Stimulated activated CD4-positive, alpha-beta T cell treated with anti-CD3 and anti-CD28 coated beads, Interleukin-1b, Interleukin-23, amount 100 ng/mL, for 4 hours (primary cell): ENCODE measurements at places on chromosomes 11 and 22.

DNA sequence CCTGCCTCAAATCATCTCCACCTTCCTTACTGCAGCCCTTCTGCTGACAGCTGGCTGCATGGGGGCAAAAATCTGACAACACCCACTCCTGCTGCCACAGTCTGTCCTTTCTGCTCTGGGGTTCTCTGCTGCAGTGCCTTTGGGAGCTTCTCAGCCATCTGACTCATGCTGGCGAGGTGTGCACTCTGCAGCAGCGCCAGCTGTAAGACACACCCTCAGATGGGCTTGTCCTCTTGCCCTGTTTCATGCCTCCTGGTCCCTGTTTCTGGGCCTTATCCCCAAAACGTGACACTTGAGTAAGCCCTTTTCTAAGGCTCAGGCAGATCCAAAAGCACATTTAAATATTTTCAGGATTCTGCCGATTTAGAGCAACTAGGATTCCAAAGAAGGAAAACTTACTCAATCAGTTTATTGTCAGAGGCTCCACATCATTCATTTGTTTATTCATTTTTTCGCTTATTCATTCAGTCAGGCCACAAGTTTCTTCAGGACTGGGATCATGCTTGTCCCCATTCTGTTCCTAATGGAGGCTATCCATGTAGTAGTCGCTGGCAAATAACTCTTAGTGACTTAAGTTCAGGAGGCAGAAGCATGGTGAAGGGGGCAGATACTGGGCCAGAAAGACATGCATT, 60.2 kb downstream of the SMIM38 start:
- no peak for DNase-seq

DNA sequence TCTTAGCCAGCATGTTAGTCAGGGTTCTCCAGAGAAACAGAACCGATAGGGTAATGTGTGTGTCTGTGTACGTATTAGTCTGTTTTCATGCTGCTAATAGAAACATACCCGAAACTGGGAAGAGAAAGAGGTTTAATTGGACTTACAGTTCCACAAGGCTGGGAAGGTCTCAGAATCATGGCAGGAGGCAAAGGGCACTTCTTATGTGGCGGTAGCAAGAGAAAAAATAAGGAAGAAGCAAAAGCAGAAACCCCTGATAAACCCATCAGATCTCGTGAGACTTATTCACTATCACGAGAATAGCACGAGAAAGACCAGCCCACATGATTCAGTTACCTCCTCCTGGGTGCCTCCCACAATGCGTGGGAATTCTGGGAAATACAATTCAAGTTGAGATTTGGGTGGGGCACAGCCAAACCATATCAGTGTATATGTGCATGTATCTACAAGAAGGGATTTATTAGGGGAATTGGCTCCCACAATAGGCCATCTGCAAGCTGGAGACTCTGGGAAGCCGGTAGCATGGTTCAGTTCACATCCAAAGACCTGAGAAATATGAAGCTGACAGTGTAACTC, 173.7 kb upstream of the NECTIN1 start:
- no peak for DNase-seq

GRCh38 chr11:130022799-130023198, 20.2 kb upstream of the PRDM10 start:
- no peak for DNase-seq

GRCh38 chr11:88439356-88439755, 101.8 kb upstream of the CTSC start:
- DNase-seq = no peak

DNA sequence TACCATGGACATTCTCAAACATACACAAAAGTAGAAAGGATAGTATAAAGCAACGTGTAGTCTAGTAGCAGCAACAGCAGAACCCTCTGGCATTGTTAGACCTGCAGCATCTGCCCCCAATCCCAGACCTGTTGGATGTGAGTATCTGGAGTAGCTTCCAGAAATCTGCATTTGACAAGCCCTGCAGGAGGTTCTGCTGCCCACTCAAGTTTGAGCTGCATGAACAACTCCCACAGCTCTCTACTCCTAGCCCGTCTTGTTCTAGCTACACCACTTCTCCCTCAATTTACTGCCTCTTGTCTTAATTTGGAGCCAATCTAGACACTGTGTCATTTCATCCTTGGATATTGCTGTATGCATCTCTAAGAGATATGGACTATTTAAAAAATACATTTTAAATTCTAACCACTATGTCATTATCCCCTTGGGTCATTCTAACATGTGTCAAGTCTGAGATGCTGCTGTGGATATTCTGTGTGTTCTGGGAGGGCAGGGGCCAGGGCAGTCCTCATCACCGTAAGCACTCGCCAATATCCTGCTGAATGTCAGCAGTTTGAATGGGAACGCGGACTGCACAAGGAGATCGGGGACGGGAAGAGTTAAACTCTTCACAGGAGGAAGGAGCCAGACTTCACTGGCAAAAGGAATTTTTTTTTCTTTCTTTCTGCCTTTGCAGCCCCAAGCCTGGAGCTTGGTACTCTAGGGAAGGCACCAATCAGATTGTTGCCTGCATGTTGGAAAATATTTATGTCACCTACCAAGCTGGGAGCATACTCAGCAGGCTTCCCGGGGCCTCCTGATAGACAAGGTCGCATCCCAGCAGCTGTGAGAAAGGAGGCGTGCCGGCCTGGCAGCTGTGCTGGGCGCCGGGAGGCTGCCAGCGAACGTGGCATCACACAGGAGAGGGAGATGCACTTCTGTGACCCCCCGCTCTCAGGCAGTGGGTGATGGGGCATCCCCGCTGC, 429.0 kb downstream of the MIAT start:
- no peak for DNase-seq

GRCh38 chr11:114251815-114252337, 44.3 kb upstream of the NNMT start:
- no peak for DNase-seq

DNA sequence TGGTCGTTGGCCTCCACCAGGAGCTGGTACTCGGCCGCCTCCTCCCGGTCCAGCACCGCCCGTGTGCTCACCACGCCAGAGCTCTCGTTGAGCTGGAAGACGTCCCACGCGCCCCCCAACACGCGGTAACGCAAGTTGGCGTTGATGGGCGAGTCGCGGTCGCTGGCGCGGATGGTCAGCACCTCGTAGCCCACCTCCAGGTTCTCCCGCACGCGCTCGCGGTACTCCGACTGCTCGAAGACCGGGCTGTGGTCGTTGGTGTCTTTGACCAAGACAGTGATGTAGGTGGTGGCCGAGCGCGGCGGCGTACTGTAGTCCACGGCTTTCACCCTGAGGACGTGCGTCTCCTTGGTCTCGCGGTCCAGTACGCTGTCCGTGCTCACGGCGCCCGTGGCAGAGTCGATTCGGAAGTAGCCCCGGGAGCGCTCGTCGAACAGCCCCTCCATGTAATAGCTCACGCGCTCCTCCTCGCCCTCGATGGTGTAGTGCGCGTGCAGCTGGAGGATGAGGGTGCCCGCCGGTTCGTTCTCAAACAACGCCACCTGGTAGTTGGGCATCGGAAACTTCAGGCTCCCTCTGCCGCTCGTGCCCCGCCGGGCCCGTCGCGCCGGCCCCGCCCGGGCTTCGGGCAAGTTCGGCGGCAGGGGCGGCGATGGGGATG, 1.4 kb downstream of the CELSR1 start:
- no peak for DNase-seq

GRCh38 chr22:30386960-30387827, at the start of gene RNF215:
TSS of gene RNF215 (minus strand) at chr22:30387411. CDS start at chr22:30387313, 98 bp downstream.
- peak; percentile 71 for DNase-seq

GRCh38 chr11:3950996-3951660, 95.7 kb downstream of the STIM1 start:
- no peak for DNase-seq

GRCh38 chr11:2115308-2115707, 23.9 kb downstream of the IGF2 start:
- no peak for DNase-seq

- peak; percentile 81 for DNase-seq
These were observed at the start of gene EXPH5 for GRCh38 chr11:108593214-108593922. TSS of gene EXPH5 (minus strand) at chr11:108593768. CDS start at chr11:108593536, 232 bp downstream.

GRCh38 chr11:133911171-133911570, 45.6 kb downstream of the IGSF9B start:
- DNase-seq = no peak

GRCh38 chr22:33492210-33492651, 428.0 kb downstream of the LARGE1 start:
- DNase-seq = no peak

DNA sequence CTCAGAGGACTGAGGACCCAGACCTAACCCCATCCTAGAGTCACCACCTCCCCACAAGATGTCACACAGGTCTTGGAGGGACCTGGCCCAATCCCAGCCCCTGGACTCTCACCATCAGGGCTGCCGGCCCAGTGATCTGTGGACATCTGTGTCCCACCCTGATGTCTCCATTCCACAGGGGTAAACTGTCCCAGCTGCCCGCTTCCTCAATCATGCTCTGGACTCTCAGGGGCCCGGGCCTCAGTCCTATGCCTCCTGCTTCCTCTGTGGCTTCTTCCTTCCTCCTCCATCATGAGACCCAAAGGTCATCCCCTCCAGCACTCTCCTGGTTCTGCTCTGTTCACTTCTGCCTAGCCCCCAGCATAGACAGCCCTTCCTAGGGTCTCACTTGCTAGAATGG, 32.2 kb downstream of the ARAP1 start:
- no peak for DNase-seq

DNA sequence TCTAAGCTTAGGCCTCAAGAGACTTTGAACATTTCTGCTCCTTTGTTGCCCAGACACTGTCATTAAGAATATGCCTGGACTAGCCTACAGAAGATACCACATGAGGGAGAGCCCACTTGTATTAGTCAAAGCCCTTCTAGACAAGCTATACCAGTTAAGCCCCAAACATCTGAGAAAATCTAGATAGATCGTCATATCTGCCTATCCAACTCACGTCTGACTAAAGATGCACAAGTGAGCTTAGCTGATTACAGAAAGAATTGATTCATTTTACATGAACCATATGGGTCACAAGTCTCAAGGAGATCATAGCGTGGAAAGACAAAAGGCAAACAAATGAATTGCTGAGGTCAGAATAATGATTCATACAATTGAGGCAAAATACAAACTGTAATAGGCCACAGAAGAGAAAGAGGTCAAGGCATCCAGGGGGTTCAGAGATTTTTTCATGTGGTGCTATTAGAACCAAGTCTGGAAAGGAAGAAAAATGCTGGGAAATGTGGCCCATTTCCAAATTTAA, 1155.5 kb upstream of the TENM4 start:
- DNase-seq = no peak

DNA sequence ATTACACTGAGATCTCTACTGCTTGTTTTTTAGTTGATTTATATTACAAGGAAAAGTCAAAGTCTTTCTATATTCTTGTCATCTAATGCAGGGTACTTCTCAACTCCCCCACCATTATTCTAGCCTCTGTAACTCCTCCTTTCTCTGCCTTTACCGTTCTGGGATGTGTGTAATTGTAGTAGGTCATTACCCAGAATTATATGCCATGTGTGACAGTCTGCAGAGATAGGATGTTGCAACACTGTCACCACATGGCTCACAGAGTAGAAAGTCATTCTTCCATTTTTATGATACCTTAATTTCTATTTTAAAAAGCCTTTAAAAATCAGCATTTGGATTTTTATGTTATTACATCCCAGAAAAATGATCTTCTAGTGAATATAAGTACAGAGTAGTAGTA, 32.7 kb downstream of the ZNF143 start:
- DNase-seq = no peak

GRCh38 chr22:35212996-35213395, 44.3 kb upstream of the HMGXB4 start:
- no peak for DNase-seq

- DNase-seq = no peak
These were observed 4.4 kb downstream of the CACNA1I start for GRCh38 chr22:39574779-39575551.

DNA sequence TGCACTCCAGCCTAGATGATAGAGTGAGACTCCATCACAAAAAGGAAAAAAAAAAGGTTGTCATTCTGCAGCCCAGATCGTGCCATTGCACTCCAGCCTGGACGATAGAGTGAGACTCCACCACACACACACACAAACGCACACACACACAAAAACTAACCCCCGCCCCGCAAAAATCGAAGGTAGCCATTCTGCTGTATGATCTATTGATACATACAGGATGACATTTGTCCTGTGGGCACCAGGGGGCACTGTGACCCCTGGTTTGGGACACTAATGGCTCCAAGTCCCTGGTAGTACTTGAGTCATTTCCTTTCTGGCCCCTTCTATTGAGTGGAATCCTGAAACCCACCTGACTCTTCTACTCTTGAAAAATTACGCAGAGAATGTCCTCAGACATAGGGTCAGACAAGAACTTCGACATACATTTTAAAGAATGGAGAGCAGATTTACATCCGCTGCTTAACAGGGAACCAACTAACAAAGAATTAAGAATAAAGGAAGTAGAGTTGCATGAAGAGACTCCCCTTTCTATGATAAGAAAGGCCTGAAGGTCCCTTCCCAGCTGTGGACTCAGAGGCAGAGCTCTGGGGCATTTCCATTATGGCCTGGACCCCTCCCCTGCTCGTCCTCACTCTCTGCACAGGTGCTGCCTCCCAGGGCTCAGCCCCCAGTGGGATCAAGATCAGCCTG, 35.0 kb upstream of the PRAME start:
- DNase-seq = no peak

GRCh38 chr22:43620197-43620596, 191.9 kb downstream of the EFCAB6 start:
- no peak for DNase-seq

DNA sequence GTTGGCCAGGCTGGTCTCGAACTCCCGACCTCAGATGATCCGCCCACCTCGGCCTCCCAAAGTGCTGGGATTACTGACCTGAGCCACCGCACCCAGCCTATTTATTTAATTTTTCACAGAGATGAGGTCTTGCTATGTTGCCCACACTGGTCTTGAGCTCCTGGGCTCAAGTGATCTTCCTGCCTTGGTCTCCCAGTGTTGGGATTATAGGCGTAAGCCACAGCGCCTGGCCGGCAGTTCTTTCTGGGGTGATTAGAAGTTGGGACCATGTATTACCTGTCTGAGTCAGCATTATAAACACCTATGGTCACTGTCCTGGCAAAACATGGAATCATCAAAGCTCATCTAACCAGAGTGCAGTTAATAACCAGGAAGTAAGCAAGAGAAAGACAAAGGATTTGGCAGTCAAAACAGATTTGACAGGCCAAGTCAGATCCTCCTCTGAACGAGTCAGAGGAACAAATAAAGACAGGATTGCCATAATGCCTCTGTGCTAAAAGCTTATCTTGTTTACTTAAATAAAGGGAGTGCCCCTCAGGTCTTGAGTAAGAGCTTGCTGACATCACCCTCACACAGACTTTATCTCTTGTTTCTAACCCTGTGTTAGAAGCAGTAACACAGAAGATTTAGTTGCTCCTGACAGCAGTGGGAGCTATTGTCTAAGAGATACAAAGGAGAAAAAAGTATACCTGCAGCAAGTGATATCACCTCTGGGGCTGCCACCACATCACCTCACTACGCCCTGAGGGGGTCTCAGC, 3.7 kb downstream of the SERPIND1 start:
- no peak for DNase-seq

GRCh38 chr22:44554411-44554810, 56.4 kb upstream of the RTL6 start:
- DNase-seq = no peak

DNA sequence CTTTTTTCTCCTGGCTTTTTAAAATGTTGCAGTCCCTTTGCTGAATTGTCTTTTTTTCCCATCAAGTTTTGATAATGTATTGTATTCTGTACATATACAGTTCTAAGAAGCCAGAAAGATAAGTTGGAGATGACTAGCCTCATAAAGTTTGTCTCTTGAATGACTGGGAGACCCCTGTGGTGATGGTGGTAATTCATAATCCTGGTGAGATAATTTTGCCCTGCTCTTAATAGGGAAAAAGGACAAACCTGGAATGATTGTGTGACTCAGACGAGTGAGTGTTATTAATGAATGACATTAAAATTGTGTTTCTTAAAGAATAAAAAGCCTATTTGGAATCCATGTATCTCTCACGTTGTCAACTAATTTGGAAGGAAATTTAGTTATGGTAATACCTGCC, 1.2 kb downstream of the HIKESHI start:
- DNase-seq = no peak
